ENCODE measurements at places on chromosomes 11 and 22.
A peak's percentile ranks its signal among the peaks of the same experiment; 100 is the strongest.

- DNase-seq: peak; percentile 12
Measured at GRCh38 chr11:2694995-2695939, 4.5 kb downstream of the KCNQ1OT1 start.

GRCh38 chr22:42933485-42934091 is 76.5 kb upstream of the ARFGAP3 start:
- peak; percentile 70 for DNase-seq

DNA sequence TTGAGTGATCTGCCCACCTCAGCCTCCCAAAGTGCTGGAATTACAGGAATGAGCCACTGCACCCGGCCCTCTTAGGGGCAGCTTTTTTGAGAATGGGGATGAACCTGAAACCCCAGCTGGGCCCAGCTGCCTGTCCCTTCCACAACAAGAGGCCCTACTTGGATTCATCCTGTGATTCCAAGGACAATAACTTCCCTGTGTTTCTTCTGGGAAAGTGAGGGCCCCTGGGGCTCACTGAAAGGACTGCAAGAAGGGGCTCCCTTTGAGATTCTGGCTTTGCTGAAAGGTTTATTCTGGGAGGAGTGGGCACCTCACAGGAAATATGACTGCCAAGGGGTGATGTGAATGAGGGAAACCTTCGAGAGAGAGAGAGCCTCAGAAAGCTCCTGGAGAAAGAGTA is 12.3 kb upstream of the GNAZ start:
- DNase-seq: no peak

- no peak for DNase-seq
Measured at GRCh38 chr11:79200398-79201070, 240.3 kb downstream of the TENM4 start.

DNA sequence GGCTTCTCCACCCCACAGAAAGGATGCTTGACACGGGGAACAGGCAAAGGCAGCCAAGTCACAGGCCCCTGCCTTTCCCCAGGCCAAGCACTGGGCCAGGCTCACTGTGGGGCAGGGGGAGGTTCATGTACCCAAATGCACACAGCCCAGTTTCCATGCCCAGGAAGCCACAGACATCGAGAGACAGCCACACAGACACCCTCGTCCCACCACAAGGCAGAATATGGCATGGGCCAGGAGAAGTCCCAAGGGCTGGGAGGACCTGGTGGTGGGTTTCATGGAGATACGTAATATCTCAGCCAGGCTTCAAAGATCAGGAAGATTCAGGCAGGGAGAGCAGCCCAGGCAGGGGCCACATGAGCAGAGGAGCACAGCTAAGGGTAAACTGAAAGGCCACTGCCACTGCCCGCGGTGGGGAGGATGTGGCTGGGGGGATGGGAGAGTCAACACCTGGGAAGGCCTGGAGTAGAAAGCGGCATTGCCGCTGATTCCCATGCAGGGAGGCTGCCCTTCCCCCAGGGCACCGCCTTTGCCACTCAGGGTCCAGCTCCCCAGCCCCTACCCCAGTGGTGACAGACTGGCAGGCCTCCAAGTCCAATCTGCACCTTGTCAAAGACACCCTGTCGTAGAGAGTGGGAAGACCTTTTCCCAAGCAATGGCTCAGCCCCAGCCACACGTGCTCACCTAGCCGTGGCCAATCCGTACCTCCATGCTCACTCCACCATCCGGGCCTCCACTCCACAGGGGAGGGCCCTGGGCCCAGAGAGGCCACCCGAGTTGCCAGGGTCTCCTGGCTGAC is 2.4 kb upstream of the MFNG start:
- DNase-seq: no peak

DNA sequence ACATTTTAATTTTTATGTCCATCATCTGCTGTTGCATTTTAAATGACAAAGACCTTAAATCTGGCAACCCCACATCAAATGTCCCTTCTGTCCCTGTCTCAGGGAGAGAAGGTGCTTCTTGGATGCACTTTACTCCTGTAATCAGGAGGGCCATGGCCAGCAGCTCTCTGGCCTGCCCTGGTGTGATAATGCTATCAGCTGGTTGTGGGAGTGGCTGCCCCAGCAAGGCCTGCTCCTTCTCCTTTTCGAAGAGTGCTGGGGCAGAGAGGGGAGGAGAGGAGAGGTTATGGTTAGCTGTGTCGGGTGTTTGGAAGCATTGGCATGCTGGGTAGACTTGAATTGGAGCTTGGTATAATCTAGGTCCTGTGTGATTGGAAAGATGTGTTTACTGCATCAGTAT is 12.8 kb downstream of the TNRC6B start:
- no peak for DNase-seq

- no peak for DNase-seq
Measured at GRCh38 chr11:63274776-63275175, 31.4 kb upstream of the SLC22A25 start.

DNA sequence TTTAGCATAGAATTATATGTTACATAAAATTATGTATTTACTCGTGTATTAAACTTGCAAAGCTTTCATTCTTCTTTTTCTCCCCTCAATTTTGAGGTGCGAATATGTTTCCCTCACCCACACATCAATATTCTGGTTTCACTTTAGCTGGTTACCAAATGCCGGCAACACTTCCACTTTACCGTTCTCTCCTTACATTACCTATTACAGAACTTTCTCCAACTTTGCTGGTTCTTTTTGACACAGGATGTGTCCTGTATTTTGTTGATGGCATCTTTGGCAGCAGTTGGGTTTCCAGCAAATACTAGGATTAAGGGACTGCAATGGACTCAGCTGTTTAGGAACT is 84.9 kb downstream of the PRR5L start:
- no peak for DNase-seq

- DNase-seq: no peak
Measured at GRCh38 chr11:12679471-12679870, 5.2 kb downstream of the TEAD1 start.

DNA sequence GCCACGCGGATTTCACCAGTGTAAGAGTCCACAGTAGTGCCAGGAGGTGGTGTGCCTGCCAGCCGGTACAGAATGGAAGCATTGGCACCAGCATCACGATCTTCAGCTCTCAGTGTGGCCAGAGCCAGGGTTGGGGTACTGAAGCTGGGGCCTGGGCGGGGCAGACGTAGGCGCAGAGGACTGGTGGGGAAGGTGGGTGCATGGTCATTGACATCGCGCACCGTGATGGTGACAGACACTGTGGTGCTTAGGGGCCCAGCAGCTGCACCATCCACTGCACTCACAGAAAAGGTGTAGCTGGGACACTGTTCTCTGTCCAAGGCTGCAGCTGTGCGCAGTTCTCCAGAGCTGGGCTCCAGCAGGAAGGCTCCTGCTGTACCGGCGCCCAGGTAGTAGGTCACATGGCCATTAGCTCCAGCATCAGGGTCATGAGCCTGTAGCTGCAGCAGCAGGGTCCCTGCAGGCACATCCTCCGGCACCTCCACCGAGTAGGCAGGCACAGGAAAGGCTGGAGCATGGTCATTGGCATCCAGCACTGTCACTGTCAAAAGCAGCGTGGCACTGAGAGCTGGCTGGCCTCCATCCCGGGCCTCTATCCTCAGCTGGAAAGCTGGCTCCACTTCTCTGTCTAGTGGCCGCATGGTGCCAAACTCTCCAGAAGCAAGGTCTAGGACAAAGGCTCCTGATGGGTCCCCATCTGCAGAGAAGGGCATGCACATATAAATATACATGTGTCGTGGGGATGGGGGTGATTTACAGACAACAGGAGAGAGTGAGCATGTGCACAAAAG is 7.9 kb upstream of the TPP1 start:
- no peak for DNase-seq

- no peak for DNase-seq
Measured at GRCh38 chr22:39915295-39915726, 14.4 kb downstream of the GRAP2 start.

DNA sequence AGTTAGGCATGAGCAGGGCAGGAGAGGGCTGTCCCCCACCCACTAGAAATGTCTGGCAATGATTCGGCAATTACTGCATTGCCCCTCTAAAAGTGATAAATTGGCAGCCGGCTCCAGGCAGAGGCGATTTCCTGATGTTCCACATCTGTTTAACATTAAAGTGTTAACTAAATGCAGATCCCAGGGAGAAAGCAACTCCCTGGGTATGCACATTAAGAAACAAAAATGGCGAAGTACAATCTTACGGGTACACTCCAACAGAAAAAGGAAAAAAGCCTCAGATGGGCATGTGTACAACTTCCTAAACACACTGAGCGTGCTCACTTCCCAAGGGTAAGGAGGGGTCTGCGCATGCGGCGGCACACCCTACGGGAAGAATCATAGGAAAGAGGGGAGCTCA is 314.4 kb downstream of the CASP12 start:
- no peak for DNase-seq

- DNase-seq: no peak
Measured at GRCh38 chr11:31652528-31652927, 143.0 kb downstream of the ELP4 start.

DNA sequence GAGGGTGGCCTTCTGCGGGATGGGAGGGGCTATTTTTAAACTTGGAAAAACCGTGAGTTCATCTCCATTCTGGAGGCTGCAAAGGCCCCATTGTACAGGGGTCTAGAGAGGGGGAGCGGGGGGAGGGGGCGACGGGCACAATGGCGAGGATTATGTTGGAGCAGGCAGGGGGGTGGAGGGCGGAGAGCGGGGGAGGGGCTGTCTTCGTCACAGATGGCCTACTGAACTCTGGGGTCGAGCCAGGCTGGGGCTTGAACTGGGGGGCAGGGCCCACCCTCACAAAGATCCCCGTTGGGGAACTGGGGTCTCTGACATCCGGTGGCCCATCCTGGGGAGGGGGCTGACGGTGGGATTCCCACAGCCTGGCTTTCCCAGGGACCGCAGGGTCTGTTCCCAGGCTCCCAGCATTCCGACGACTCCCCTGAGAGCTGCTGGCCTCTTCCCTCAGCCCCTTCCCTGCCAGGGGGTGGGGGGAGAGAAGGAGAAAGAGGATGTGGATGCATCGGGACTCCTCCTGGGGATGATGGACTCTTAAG is 3.4 kb upstream of the MCAM start:
- DNase-seq: peak; percentile 75

DNA sequence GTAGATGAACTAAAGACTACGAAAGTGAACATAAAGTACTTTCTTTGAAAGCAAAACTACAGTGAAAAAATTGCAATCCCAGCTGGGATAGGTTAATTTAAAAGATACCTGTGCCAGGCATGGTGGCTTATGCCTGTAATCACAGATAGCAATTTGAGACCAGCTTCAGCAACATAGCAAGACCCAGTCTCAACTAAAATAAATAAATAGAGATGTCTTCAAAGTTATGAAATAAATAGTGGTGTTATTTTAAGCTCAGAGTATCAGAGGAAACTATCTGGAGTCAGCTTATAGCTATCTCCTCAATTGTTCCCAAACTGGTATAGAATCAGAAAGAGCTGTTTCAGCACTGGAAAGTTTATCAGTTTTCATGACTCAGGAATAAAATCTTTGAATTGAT is 17.3 kb upstream of the MMP13 start:
- no peak for DNase-seq

DNA sequence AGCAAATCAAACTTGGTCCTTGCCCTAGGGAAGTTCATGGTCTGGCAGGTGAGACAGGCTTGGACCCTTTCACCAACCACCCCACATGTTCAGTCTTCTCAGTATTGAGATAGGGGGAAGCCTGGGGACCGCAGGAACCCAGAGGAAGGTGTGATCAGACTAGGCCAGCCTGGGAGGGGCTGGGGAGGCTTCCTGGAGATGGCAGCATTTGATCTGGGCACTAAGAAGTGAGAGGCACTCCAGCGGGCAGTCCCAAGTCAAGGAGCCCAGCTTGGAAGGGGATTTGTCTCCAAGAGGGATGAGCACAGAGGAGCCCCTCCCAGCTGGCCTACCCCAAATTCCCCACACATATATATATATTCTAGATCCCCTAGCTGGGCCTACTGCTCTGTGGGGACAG is 5.4 kb downstream of the LRRC32 start:
- no peak for DNase-seq

DNA sequence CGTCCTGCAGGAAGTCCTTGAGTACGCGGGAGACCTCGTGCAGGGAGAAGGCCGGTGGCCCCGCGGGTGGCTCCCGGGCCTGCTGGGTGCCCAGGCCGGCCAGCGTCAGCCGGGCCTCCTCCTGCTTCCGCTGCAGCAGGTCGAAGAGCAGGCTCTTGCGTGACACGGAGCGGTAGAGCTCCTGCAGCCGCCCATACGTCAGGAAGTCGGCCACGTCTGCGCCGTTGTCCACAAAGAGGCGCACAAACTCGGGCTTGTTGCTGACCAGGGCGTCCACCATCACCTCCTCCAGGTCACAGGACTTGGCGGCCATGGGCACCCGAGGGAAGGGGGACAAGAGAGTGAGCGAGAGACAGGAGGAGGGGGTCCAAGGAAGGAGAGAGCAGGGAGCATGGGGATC is 14.6 kb downstream of the TSSC4 start:
- no peak for DNase-seq

- no peak for DNase-seq
Measured at GRCh38 chr22:45942787-45943493, 34.0 kb downstream of the WNT7B start.

DNA sequence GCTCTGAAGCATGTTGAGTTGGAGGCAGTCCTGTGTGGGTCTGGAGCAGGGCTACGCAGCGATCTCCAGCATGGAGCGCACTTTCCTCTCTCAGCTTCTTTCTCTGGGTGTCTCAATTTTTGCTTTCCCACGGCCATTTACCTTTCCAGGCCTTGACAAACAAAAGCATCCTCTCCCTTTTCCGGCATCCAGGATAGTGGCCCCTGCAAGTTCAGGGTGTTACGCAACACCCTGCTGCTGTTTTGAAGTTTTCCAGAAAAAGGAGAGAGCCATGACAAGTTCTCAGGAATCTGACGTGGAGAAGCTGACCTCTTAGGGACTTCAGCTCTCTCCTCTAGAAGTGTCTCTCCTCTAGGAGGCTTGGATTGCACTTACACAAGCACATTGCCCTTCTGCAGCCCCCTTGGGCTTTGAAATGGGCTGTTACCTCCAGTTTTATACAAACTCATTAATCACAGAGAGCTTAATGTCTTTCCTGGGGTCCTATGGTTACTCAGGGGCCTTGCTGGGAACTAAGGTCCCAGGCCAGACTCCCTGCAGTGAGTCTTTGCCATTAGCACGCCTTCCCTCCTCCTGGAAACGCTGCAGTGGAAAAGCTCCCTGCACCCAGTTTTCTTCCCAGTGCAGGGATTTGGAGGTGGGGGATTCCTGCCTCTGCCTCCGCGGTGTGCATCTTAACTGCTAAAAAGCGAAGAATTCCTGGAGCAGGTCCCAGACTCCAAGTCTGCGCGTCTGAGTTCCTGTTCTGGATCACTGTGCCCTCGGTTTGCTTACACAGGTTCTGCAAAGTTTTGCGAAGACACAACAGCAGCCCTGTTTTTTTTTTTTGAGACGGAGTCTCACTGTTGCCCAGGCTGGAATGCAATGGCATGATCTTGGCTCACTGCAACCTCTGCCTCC is 80.4 kb downstream of the BARX2 start:
- no peak for DNase-seq

GRCh38 chr11:25890626-25891260 is 441.2 kb upstream of the ANO3 start:
- DNase-seq: no peak

DNA sequence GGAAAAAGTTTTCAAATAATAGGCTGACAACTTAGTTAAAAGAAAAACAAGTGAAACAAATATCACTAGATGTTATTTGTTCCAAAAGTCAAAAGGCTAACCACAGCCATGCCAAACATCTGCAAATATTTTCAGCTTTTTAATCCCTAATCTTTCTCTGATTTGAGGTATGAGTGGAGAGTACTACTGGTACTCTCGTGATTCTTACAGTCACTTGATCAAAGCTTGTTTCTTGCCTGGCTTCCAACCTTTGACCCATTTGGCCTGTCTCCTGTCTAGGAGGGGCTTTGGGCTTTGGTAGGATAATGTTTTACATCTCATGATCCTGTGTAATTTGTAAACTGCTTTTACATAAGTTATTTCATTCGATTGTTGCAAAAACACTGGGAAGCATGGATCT is 301.8 kb upstream of the SORL1-AS1 start:
- no peak for DNase-seq

Data from right hindlimb (tissue), 1 donor.